GM23338 (cell line): ENCODE measurements at places on chromosomes 7 and 10.

- H3K36me3 ChIP-seq: no peaks in the 10 kb centered on the region
- no peak for DNase-seq
- H3K4me3 ChIP-seq: no peak overlapping the region
- H3K4me1 ChIP-seq: no peaks in the 10 kb centered on the region
Observed at GRCh38 chr10:88157981-88158465, 294.6 kb downstream of the PTEN start.

- H3K27ac ChIP-seq: no peak within 1 kb of the TSS
- peak; percentile 98 for DNase-seq
- peak within 1 kb of the TSS; percentile 63 for H3K4me3 ChIP-seq
- peaks cover 6% of the 10 kb centered on the region; the same call in 1 of the 2 replicates for H3K27me3 ChIP-seq
- H3K36me3 ChIP-seq: peaks cover 4% of the 10 kb centered on the region; the same call in 1 of the 2 replicates
Observed at GRCh38 chr7:87345166-87345927, at the start of gene CROT. Gene CROT (plus strand): TSS chr7:87345664. CDS start chr7:87349069, 3,405 bp downstream.

DNA sequence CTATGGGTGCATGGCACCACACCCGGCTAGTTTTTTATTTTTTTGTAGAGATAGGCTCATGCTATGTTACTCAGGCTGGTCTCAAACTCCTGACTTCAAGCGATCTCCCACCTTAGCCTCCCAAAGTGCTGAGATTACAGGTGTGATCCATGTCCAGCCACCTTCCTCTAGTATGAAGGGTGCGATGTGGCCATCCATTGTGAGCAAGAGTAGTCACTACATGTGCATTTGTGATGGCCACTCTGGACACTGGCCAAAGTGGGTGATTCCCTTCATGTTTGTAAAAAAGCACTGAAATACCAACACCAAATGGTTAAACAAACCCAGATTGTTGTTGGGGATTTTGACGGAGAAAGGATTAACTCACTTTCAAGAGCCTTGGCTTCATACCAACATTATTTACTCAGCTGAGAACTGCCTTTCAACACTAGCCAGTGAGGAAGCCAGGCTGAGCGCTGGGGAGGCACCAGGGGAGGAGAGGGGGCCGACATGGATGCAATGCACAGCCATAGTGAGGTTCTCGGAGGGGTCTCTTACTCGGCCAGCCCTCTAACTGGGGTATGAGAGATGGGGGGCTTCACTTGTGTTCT is 198.1 kb upstream of the LYZL2 start:
- no peak overlapping the region for H3K4me3 ChIP-seq
- no peaks in the 10 kb centered on the region for H3K27me3 ChIP-seq
- no peaks in the 10 kb centered on the region for H3K36me3 ChIP-seq
- no peaks in the 10 kb centered on the region; the same call in 1 of the 2 replicates for H3K4me1 ChIP-seq
- DNase-seq: no peak

- H3K36me3 ChIP-seq: peaks cover 1% of the 10 kb centered on the region; the same call in 1 of the 2 replicates
- no peaks in the 10 kb centered on the region for H3K27me3 ChIP-seq
- H3K4me3 ChIP-seq: no peak overlapping the region
Observed at GRCh38 chr10:47160261-47160908, 139.6 kb upstream of the GDF10 start.

DNA sequence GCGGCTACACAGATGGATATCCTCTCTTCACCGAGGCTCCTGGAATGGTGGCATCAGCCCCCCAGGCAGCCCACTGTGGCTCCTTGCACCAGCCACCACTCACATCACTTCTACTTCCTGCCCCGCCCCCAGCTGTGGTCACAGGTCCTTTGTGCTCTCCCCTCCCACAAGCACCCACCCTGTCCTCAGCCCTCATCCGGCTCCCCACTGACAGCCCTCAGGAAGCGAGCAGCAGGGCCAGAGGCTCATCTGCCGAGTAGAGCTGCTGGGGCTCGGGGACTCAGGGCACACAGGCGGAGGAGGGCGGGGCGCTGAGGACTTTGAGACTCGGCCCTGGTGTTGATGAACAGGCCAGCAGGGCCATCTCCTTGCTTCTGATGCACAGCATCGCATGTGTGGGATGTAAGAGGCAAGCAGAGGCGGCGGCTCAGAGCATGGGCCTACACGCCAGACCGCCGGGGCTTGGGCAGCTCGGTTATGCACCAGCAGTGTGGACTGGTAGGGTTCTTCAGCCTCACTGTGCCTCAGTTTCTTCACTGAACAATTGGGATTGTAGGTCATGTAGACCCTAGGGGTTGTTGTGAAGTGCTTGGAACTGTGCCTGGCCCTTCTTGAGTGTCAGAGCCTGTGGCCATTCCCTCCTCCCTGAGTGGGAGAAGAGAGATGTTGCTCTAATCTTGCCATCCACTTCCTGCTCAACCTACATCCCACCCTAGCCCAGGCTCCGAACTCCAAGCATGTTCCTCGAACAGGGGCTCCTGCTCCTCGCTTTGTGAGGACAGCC is at the start of gene PRF1:
TSS of gene PRF1 (minus strand) at position 77 of the 784 bp plus-strand sequence. CDS start 1,839 bp downstream, outside the sequence.
- H3K4me1 ChIP-seq: no peaks in the 10 kb centered on the region
- DNase-seq: no peak
- no peaks in the 10 kb centered on the region for H3K36me3 ChIP-seq

DNA sequence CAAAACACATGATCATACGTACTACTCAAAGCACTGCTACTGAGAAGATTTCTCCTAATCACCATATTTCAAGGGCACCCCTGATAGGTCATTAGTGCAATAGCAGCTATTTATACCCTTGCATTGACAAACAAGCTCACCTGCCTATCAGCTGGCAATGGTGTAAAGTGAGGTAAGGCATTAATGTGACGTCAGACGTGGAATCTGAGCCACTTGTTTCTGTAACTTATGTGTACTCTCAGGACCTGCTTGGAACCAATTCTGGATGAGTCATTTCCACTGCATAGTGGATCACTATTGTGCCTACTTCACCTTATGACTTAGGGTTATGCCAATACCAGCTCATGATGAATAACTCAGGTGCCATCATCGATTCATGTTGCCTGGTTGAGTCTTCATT is 628.5 kb upstream of the CELF2 start:
- no peaks in the 10 kb centered on the region for H3K36me3 ChIP-seq
- H3K4me1 ChIP-seq: peaks cover 5% of the 10 kb centered on the region; the same call in 1 of the 2 replicates
- no peak overlapping the region for H3K27ac ChIP-seq

DNA sequence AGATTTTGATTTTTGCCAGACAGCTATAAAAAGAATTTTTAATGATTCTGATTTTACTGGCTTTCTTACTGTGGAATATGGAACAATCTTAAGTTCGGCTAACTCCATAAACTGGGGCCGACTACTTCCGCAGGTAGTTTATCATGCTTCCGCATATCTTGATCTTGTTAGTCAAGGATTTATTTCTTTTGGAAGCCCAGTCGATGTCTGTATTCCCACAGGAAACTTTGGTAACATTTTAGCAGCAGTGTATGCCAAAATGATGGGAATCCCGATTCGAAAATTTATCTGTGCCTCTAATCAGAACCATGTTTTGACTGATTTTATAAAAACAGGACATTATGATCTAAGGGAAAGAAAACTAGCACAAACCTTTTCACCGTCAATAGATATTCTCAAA is 8.1 kb downstream of the THNSL1 start:
- no peaks in the 10 kb centered on the region for H3K4me1 ChIP-seq
- H3K4me3 ChIP-seq: no peak overlapping the region
- H3K36me3 ChIP-seq: no peaks in the 10 kb centered on the region
- no peaks in the 10 kb centered on the region for H3K27me3 ChIP-seq
